Activated CD8-positive, alpha-beta memory T cell treated with anti-CD3 and anti-CD28 coated beads, Interleukin-2, amount 10 ng/mL, durations not matched to agents 7 days and 5 days (primary cell): ENCODE measurements at places on chromosomes 7 and 10.

DNA sequence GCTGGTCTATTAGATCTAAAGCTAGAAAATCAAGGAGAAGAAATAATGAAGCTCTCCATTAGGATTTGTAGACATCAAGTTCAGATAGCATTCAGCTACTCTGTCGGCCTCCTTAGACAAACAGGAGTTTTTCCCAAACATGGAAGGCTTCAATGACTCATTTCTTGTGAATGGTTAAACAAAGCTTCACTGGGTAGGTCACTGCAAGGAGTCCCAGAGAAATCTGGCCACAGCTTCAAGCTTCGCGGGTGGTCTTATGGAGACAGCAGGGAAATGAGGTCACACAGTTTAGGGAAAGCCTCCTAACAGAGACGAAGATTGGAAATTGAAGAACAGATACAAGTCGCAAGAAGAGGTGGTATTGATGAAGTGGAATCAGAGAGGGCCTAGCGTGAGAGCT, 22.6 kb upstream of the LRRC72 start:
- H3K36me3 ChIP-seq = no peaks in the 10 kb centered on the region
- no peaks in the 10 kb centered on the region for H3K27me3 ChIP-seq
- DNase-seq = no peak
- no peaks in the 10 kb centered on the region for H3K4me1 ChIP-seq

- H3K27me3 ChIP-seq = no peaks in the 10 kb centered on the region
- DNase-seq = no peak
- H3K4me3 ChIP-seq = no peak overlapping the region
- H3K27ac ChIP-seq = no peak overlapping the region
Observed at GRCh38 chr7:131076032-131076431, 251.6 kb upstream of the MKLN1 start.

- no peak for DNase-seq
- no peaks in the 10 kb centered on the region for H3K27me3 ChIP-seq
- no peak overlapping the region for H3K27ac ChIP-seq
- no peaks in the 10 kb centered on the region for H3K4me1 ChIP-seq
Observed at GRCh38 chr7:32914184-32914583, 22.6 kb upstream of the KBTBD2 start.

DNA sequence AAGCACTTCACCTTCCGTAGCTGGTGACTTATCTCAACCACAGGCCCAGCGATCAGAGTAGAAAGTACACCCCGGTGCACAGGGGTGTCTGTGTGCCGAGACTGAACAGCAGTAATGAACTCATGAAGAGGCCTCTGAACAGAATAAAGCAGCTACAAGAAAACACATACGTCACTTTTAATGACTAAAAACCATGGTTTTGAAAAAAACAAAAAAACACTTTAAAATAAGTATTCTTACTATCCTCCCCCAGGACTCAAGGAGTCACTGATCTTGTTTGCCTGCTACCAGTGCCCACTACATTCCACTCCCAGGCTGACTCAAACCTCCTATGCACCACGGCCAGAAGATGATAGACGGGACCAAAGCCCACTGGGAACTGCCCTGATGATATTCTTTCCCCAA, 53.8 kb downstream of the NCAPG2 start:
- H3K27me3 ChIP-seq = no peaks in the 10 kb centered on the region
- H3K36me3 ChIP-seq = peaks cover 70% of the 10 kb centered on the region
- peaks cover 25% of the 10 kb centered on the region for H3K4me1 ChIP-seq
- H3K4me3 ChIP-seq = no peak overlapping the region
